ENCODE measurements at places on chromosomes 2 and 18.

GRCh38 chr2:121855510-121855909 is 100.1 kb downstream of the TSN start:
- no peaks in the 10 kb centered on the region for H3K36me3 ChIP-seq
- H3K4me1 ChIP-seq = no peaks in the 10 kb centered on the region
- H3K4me3 ChIP-seq = no peak overlapping the region
- no peaks in the 10 kb centered on the region for H3K27me3 ChIP-seq

GRCh38 chr2:69104261-69104660 is 91.3 kb downstream of the ANTXR1 start:
- H3K4me3 ChIP-seq = no peak overlapping the region
- H3K36me3 ChIP-seq = no peaks in the 10 kb centered on the region
- no peaks in the 10 kb centered on the region for H3K4me1 ChIP-seq
- H3K27me3 ChIP-seq = no peaks in the 10 kb centered on the region

DNA sequence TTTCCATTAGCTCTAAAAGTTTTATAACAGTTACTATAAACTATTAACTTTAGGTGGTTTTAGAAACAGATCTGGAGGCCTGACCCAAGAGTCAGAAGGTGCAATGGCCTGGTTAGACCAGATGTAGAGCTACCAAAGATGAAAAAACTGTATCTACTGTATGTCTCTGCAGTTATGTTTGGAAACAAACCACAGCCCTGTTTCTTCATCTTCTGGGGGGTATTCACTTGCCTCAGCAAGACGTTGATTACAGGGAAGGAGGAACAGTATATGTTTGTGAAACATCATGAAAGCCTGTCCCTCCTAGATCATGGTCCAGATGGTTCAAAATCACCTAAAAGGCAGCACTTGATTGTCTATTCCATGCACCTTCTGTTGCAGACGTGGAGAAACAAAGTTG is 220.2 kb downstream of the SUCLG1 start:
- H3K36me3 ChIP-seq = no peaks in the 10 kb centered on the region
- H3K4me3 ChIP-seq = no peak overlapping the region
- no peaks in the 10 kb centered on the region for H3K4me1 ChIP-seq
- DNase-seq = no peak
- no peak overlapping the region for H3K27ac ChIP-seq
- H3K27me3 ChIP-seq = no peaks in the 10 kb centered on the region

GRCh38 chr18:23453680-23454058 is 582 bp downstream of the RIOK3 start:
- H3K27ac ChIP-seq = peak overlapping the region; percentile 96
- peak overlapping the region; percentile 89 for H3K4me3 ChIP-seq
- H3K27me3 ChIP-seq = no peaks in the 10 kb centered on the region
- no peak for DNase-seq
- H3K4me1 ChIP-seq = peaks cover 41% of the 10 kb centered on the region
- no peaks in the 10 kb centered on the region for H3K36me3 ChIP-seq

All from B cell (primary cell).